ENCODE measurements at places on chromosomes 4 and X. TPM values are rescaled to one million over a fixed set of nuclear protein-coding genes. Genes with fewer than 3 reads are reported as not detected.

The SPP1 gene
- not detected for total RNA-seq

The AMTN gene
- not detected for total RNA-seq

The ASMT gene
- total RNA-seq = not detected

The GLRA3 gene
- 0.13 TPM for total RNA-seq

The FAM47A gene
- total RNA-seq = not detected

The RAI2 gene
- total RNA-seq = 1.6 TPM

The RWDD4 gene
- total RNA-seq = 21.9 TPM

The SSX3 gene
- not detected for total RNA-seq

All from aortic smooth muscle cell (primary cell).